ENCODE measurements at places on chromosomes 4 and X.

- DNase-seq: no peak
Measured at GRCh38 chr4:156959298-156959702, 12.3 kb downstream of the PDGFC start.

GRCh38 chr4:176837169-176837895 is 44.6 kb upstream of the VEGFC start:
- no peak for DNase-seq

DNA sequence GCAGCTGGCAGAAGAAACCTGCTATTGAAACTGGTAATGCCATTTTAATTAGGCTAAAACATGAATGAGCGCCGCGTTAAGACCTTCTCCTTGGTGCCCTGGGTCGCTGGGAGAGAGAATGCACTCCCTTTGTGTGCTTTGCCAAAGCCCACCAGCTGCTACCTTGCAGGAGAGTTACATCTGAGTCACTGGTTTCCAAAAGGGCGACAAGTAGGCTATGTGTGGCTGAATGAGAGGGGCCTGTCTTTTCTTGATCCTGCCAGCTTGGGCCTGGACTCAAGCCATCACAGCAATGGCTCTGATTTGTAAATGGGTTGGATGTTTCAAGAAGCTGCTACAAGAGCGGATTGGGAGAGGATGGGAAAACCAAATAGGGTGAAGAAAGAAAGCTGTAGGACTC is 81.5 kb downstream of the NHS start:
- DNase-seq: no peak

DNA sequence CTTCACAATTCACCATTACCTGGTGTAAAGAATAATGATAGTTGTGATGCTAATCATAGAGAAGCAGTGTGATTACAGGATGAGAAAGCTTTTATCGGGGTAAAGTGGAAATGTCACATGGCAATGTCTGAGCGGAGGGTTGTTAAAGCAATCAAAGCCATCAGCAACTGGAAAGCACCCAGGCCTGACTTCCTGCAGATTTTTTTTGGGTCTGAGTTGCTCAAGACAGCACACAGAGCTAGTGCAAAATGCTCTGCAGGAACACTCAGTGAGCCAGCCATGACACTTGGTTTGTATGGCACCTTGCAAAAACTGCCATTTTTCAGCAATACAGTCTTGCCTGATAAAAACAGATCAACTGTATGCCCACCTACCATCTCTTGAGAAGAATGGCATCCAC is 152.9 kb downstream of the COL4A6 start:
- DNase-seq: no peak

DNA sequence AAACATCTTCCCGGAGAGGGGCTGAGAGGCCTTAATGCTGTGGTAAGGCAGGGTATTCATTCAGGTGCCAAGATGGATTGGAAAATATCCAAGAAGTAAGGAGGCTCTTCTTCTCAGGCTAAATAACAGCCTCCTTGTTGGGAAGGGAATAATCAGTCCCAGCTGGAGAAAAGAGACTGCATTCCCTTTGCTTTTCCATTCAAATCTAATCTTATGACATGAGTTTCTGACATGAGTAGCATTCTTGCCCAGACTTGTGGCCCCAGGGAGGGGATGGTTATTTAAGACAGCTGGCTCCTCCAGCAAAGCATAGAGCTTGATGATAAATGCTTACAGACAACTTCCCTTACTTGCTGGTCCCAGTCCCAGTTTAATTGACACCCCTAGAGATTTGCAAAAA is 98.3 kb downstream of the DCLK2 start:
- DNase-seq: no peak

DNA sequence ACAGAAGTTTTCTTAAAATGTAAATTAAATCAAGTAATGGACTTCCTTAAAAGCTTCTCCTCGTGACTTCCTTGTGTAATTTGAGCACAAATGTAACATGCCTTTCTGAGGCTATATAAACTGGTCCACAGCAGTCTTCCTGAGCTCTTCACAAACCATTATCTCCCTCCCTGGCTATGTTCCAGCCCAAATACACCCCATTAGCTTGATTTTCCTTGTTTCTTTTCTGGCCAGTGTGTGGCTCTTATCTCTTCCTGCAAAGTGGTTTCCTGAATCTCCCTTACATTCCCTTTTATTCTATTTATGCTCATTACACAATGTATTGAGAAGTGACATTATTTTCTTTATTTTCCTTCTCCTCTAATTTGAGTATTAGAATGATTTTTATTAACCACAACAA is 1085.3 kb upstream of the PCDH10 start:
- no peak for DNase-seq

GRCh38 chr4:159508917-159509500 is 406.1 kb downstream of the RAPGEF2 start:
- no peak for DNase-seq

DNA sequence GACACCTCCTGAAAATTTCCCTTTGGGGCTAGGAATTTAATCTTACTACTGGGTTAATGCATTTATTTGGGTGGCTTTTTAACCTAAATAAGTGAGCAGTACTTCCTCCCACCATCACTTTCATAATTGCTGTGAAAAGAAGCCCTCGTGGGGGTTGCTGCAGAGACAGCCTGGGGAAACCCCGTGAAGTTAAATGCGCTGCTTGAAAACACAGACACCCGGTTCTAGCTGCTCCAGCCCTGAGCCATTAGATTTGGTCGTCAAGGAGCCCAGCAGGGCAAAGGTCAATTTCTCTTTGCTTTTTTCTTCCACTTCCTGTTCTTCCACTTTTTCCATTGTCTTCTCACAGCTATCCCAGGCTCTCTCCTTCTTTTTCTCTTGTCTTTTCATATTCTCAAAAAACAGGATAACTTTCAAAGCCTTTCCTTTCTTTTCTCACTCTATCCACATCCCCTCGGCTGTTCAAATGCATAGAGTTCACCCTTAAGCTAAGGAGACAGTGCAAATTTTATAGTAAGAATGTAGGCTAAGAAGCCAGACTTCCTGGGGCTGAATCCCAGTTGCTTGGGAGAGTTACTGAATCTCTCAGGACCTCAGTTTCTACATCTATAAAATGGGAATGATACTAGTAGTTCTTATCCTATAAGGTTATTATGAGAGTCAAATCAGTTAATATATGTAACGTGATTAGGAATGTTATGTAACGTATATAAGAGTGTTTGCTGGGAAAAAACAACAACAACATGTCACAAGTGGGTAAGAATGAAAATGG is 91.5 kb upstream of the ZNF827 start:
- no peak for DNase-seq

GRCh38 chrX:7985568-7985967 is 58.4 kb upstream of the PNPLA4 start:
- DNase-seq: no peak

DNA sequence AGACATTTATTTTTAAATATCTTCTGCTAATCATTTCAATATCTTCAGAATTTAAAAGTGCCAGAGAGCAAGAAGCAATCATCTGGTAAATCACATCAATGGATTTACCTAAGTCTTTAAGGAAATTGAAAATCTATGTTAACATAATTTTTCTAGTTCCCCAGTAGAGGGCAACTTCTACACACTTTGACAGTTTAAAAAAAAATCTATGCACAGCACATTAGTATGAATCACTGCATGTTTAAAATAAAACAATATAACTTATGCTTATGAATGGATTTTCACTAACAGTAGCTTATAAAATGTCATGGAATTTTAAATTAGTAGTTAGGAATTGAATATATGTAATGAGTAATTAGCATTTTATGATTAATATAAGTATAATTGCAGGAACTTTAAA is 126.5 kb downstream of the REELD1 start:
- no peak for DNase-seq
